ENCODE measurements at places on chromosomes 11 and 22. TPM values are rescaled to one million over a fixed set of nuclear protein-coding genes. Genes with fewer than 3 reads are reported as not detected.

Gene ETS1
- 40.0 TPM for total RNA-seq

Gene CRYBB2
- total RNA-seq: not detected

DNA sequence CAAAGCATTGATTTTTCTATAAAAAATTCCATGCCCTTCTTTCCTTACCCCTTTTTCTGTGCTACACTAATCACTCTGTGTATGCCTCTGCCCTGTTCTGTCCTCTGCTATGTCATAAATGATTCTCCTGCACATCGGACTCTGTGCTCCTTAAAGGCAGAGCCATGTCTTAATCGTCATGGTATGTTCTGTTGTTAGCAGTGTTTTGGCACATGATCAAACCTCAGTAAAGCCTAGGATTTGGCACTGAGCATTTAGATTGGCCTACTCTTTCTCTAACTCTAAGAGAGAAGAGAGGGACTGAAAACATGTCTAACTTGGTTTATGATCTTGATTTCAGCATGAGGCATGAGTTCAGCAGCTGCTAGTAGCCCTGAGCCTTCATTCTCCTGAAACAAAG is 266.9 kb downstream of the AASDHPPT start:
- peak; percentile 5 for DNase-seq

Gene MUC5AC
- not detected for total RNA-seq

DNA sequence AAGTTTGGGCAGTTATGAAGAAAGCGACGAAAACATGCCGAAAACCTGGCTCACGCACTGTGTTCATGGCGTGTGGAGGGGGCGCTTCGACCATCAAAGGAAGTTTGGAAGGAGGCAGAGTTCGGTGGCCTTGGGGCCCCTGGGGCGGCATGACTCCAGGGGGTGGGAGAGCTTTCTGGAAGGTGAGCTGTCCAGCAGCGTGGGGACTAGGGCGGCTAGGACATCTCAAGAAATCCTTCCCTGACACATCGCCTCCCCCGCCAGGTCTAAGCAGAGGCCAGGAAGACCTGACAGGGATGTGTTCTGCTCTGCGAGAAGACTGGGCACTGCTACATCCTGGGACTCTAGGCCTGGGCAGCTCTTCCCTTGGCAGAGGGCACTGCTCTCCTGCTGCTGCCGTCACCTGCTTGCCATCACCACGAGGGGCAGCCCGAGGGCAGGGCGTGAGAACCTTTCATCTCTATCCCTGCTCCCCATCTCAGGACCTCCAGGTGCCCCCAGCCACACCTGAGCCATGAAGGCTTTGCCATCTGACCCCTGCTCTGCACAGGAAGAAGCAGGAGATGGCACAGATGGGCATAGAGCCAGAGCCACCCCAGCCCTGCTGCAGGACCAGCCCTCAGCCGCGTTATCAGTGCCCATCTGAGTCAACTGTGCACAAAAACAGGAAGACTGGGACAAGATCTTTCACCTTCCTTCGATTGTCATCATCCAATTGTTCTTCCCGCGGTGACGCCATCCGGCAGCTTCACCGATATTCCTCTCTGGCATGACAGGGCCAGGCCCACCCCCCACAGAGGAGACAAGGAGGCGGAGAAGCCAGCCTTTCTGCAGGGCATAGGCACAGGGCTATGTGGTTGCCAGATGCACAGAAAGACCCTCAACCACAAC is 12.7 kb downstream of the LINC01488 start:
- DNase-seq: no peak

DNA sequence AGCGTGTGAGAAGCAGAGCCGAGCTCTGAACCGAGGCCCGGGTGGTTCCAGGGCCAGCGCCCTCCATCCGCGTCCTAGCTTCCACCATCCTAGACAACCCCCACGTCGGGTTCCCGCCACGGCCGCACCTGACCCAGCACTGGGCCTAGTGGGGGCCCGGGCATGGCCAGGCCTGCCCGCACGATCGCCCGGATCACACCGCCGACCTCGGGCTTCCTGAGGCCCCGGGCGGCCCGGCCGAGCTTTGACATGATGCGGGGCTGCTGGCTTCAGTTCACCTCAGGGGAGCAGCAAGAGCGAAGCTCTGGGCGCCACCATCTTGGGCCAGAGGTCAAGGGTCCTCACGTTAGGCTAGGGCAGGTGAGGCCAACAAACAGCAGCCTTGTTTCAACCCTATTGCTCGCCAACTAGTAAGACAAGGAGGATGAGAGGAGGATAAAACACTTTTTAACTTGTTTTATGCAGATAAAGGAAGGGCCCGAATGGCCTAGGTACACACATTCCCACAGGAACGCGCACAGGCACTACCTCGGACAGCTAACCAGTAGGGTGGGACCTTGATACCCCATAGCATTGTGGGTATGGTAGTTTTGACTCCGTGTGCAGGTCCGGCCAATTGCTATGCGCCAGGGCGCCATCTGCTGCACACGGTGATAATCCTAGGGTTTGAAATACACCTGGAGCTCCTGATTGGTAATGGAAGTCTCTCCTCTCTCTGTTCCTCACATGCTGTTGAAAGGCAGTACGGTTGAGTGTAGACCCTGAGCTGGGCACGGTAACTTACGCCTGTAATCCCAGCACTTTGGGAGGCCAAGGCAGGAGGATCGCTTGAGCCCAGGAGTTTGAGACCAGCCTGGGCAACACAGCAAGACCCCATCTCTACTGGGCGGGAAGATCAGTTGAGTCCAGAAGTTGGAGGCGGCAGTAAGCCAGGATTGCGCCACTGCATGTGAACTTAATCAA is at the start of gene MRPL11:
Gene MRPL11, minus strand, starts transcription at position 345 of the 963 bp plus-strand sequence. Its CDS starts 94 bp downstream, at position 251.
- peak; percentile 91 for DNase-seq

- no peak for DNase-seq
Measured at GRCh38 chr11:134071306-134071705, 2.4 kb downstream of the JAM3 start.

Gene FAM111B
- total RNA-seq: 34.0 TPM

DNA sequence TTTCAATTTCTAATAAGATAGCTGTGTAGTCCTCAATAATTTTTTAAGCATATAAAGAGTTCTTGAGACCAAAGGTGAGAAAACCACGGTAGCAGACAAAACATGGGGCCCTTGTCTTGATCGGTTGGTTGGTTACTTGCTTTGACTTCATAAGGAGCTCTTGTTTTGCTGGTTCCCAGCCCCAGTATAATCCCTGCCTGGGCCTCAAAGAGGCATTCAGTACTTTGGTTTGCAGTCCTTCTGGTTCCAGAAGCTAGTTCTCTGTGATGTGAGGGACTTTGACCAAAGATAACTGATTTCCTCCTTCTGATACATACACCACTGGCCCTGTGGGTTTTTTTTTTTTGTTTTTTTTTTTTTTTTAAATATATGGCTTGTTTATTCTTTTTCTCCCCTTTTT is 17.1 kb downstream of the MARK2 start:
- no peak for DNase-seq

Gene DMC1
- total RNA-seq: 0.20 TPM

DNA sequence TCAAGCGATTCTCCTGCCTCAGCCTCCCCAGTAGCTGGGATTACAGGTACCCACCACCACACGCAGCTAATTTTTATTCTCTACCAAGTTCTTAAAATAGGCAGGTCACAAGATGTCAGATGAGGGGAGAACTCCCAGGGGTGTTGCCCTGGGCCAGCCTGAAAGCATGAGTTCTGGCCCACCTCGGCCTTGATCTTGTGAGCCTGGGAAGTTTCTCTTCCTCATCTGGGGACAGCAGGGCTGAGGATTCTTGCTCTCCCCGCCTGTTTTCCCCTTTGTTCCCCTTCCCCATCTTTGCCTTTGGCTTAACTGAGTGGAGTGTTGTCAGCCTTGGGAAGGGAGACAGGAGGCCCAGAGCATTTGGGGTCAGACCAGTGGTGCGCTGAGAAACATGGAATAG is 3.5 kb downstream of the PDXP start:
- no peak for DNase-seq

- no peak for DNase-seq
Measured at GRCh38 chr11:26703411-26704191, 18.3 kb downstream of the SLC5A12 start.

Gene FKBP2
- 109 TPM for total RNA-seq

DNA sequence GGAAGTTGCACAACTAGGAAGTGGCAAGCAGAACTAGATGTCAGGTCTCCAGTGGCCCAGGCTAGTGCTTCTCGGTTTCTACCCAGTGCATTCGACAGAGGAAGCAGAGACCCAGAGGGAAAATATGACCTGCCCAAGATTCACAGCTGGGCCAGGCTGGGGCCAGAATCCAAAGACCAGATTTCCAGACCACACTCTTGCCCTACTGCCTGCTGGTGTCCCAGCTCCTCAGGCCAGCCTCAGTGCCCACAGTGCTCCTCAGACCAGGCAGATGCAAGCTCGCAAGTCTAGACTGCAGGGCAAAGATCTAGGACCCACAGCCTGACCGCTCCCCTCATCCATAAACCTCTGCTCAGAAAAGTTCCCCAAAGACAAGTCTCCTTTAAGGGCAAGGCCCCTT is 262.6 kb downstream of the BUD13 start:
- DNase-seq: no peak

DNA sequence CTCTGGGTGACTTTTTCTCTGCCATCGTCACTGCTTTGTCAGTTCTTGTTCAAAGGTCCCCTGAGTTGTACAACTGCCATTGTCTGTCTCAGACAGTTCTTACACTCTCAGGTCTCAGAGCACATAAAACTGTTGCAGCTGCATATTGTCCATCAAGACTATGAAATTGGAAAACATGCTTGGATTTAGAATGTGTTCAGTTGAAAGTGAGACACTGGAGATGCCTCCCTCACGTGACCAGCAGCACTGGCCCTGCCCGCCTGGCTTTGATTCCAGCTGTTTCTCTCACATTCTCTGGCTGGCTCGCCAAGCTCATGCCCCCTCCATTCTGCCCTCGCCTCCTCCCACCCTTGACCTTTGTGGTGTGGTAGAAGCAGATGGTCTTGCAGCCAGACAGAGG is 244.2 kb downstream of the NTM start:
- DNase-seq: no peak

GRCh38 chr11:106581399-106581798 is 436.9 kb downstream of the GUCY1A2 start:
- DNase-seq: no peak

- peak; percentile 90 for DNase-seq
Measured at GRCh38 chr11:65316227-65317024, 1.8 kb downstream of the CDC42EP2 start.

Gene CARD18
- total RNA-seq: not detected

GRCh38 chr22:39068033-39068785 is 8.9 kb upstream of the APOBEC3G start:
- peak; percentile 71 for DNase-seq

- DNase-seq: no peak
Measured at GRCh38 chr11:112835591-112836255, 125.5 kb upstream of the NCAM1 start.

- DNase-seq: no peak
Measured at GRCh38 chr11:36411202-36411640, 98.9 kb downstream of the TRAF6 start.

DNA sequence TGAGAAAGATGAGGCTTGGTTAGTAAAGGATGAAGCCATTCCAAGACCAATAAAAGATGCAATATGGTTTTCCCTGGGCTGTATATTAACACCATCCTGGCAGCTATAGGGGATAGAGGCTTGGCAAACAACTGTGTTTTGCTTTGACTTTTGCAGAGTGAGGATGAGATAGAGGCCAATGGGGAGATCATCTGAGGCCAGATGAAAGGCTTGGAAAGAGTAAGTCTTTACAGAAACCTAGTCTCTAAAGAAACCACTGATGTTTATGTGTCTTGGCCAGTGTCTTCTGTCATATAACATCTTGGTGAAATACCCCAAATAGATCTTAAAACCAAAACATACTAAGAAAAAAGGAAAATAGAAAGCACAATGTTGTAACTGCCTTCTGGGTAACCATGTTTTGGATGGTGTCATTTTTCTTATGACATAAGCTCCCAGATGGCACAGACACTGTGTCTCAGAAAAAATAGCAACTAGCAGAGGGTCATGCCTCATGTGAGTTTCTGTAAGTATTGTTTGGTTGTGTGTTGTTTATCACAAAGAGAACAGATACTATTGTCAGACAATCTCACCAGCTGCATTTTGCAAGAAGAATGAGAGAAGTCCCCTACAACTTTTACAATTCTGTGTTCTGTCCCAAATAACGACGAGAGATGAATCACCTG is 305.4 kb downstream of the ST3GAL4 start:
- no peak for DNase-seq

Gene SNX15
- total RNA-seq: 27.0 TPM

DNA sequence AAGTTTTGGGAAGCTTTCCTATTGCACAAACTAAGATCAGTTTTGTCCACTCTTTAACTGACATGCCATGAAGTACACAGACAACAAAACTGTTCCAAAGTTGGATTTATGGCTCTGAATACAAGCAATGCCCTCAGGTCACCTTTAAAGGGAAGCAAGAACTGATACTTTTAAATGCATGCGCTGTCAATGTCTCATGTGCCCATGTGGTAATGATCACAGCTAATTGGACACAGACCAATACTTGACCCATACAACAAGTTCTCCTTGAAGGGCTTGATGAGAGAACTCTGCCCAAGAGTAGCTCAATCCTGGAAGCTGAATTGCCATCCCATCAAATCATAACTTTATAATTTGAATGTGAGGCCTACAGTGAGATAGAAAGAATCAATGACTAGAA is 624.9 kb downstream of the ETS1 start:
- DNase-seq: peak; percentile 4

GRCh38 chr22:36425977-36426523 is 38.3 kb upstream of the MYH9 start:
- DNase-seq: peak; percentile 56

DNA sequence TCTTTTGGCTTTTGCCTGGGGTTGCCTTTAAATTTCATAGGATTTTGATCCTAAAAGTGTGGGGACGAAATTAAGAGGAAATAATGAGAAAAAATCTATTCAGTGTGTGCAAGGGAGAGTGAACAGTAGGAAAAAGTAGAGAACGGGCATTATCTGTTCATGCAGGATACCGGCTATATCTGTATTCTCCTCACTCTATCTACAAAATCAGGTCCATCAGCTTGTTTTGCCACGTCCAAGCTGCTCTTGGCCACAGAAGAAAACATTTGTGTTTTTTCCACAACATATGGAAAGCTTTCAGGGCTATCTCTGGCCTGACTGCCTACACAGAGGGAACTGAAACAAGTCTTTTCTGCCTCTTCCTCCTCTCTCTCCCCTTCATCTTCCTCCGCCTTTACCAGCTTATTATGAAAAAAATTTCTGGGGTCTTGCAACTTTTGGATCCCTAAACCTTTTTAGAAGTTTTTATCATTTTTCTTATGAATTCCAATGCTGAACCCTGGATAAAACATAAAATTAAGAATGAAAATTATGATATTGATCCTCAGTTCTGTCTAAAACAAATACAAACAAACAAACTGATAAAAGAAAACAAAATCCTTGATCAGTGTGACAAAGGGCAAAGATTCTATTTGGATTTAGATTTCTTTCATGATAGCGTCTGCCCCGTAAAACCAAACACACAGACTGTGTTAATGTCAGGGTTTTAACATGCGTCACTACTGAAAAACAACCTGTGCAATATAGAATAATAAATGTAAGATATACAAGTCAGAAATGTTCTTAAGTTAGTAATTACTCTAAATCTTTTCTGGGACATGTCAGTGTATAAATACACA is 219.7 kb downstream of the CNTN5 start:
- DNase-seq: no peak

Gene GUCY1A2
- 0.24 TPM for total RNA-seq

Gene CEP126
- 0.78 TPM for total RNA-seq

GRCh38 chr11:79084382-79084781 is 356.4 kb downstream of the TENM4 start:
- DNase-seq: no peak

- peak; percentile 95 for DNase-seq
Measured at GRCh38 chr22:24894220-24894975, 52.1 kb downstream of the LHFPL7 start.

Gene EMID1
- not detected for total RNA-seq
